Breast epithelium (tissue), 4 donors: ENCODE measurements at places on chromosomes 5 and 9. TPM values are rescaled to one million over a fixed set of nuclear protein-coding genes. Genes with fewer than 3 reads are reported as not detected.

- H3K4me3 ChIP-seq = no peak overlapping the region
- H3K4me1 ChIP-seq = no peaks in the 10 kb centered on the region
- H3K36me3 ChIP-seq = no peaks in the 10 kb centered on the region
- DNase-seq = no peak
- H3K27me3 ChIP-seq = no peaks in the 10 kb centered on the region
- H3K27ac ChIP-seq = no peak overlapping the region
Observed at GRCh38 chr9:8648271-8648845, 848.8 kb upstream of the DMAC1 start.

DNA sequence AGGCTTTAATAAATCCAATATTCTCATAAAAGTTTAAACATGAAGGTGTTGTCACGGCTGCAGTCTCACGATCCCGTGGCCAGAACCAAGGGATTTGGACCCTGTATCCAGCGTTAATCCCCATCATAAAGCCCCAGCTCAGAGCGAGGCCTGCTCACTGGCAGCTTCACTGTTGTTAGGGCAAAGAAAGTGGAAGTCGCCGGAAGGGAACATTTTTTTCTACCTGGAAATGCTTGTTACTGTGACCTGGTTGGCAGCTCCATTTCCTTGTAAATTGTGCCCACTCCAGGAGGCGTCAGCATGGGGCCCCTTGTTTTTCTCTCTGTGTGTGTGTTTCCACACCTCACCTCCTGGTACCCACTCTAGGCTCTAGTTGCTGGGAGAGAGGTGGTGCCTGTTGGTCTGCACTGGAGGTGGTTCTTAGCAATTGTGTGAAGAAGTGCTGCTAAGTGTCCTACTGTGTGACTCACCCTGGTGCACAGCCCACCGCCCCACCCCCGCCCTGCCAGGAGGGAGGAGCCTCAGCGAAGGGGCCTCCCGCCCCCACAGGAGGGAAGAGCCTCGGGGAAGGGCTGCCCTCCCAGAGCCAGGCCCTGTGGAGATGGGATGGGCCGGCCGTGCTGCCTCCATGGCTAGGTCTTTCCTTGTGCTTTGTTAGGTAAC is 105.1 kb downstream of the EHMT1 start:
- H3K4me1 ChIP-seq = no peaks in the 10 kb centered on the region
- no peak overlapping the region for H3K27ac ChIP-seq

GRCh38 chr5:116696366-116696765 is 121.7 kb upstream of the SEMA6A start:
- no peak overlapping the region for H3K4me3 ChIP-seq
- H3K27ac ChIP-seq = no peak overlapping the region
- no peaks in the 10 kb centered on the region for H3K27me3 ChIP-seq
- no peak for DNase-seq
- H3K4me1 ChIP-seq = no peaks in the 10 kb centered on the region
- H3K36me3 ChIP-seq = no peaks in the 10 kb centered on the region

GRCh38 chr5:78791501-78792100 is 143.0 kb upstream of the LHFPL2 start:
- H3K4me3 ChIP-seq = no peak overlapping the region
- no peaks in the 10 kb centered on the region for H3K4me1 ChIP-seq
- no peak overlapping the region for H3K27ac ChIP-seq

DNA sequence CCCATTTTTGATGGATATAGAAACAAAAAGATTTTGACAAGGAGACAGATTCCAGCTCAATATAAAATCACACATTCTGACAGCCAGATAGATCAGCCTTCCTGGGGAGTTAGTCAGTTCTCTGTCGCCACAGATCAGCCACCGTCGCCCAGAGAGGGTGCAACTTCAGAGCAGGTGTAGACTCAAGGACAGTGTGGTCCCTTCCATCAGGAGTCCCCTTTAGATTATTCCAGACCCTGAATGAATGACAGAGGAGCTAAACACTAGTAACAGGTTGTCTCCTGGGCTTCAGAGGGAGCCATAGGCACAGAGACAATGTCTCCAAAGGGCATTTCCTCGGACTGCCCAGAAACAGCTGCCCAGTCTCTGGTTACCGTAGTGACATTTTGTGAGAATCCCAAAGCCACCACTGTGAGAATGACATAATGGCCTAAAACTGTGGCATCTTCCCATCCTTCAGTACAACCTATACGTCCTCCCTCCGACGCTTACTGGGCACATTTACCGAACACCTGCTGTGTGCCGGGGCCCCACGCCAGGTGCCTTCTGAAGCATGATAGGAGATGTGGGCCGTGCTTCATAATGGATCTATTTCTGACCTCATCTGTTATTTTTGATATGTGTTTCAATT is 47.4 kb upstream of the SLC2A8 start:
- H3K4me3 ChIP-seq = no peak overlapping the region
- peaks cover under 1% of the 10 kb centered on the region for H3K36me3 ChIP-seq
- DNase-seq = no peak
- no peaks in the 10 kb centered on the region for H3K4me1 ChIP-seq
- no peaks in the 10 kb centered on the region for H3K27me3 ChIP-seq

DNA sequence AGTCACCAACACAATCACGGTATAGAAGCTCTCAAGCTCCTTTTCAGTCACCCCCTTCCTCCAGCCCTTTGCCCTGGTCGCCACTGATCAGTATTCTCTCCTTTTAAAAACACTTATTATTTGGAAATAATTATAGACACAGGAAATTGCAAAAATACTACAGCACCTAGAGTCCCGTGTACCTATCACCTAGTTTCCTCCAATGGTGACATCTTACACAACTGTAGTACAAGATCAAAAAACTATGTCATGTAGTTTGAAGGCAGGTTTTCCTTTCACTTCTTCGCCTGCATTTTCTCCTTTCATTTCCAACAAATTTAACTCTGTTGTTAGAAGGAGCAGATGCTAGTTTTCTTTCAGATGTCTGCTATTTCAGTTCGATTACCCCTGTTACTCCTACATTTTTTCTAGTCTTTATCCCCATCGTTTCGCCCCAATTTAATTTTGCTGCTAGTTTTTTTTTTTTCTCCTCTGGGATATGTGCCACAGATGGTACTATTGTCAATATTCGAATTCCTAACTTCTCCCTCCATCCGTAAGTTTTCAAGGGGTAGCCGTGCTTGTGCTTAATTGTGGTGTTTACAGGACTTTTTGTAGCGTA is 612 bp upstream of the ATG10 start:
- peak overlapping the region; percentile 74 for H3K4me3 ChIP-seq
- DNase-seq = no peak
- H3K4me1 ChIP-seq = no peaks in the 10 kb centered on the region
- no peaks in the 10 kb centered on the region for H3K36me3 ChIP-seq

DNA sequence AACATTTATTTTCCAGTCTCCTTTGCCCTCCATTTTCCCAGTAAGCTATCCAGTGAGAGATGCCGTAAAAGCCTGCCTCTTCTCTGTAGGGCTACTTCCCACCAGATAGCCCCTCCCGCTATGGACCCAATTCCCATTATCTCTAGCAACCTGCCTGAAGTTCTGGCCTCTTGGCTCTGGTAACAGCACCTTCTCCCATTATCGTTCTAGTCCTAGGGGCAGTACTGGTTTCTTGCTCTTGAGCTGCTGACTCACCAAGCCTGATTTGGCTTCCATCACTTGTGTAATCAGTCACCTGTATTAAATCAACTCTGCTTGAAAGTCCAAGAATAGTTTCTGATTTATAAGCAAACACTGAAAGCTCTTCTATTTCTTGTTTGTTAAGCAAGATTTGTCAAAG is 42.8 kb upstream of the PARP8 start:
- H3K4me1 ChIP-seq = no peaks in the 10 kb centered on the region
- DNase-seq = no peak
- no peak overlapping the region for H3K27ac ChIP-seq
- no peak overlapping the region for H3K4me3 ChIP-seq
- no peaks in the 10 kb centered on the region for H3K36me3 ChIP-seq
- no peaks in the 10 kb centered on the region for H3K27me3 ChIP-seq

GZMA gene
- 1.0 TPM for total RNA-seq

ARHGAP26 gene
- 89.0 TPM for total RNA-seq
